AG04450 (cell line): ENCODE measurements at places on chromosomes 1 and 21.

GRCh38 chr1:95496773-95497172, 262.8 kb downstream of the RWDD3 start:
- no peak for DNase-seq

- DNase-seq, result no peak
These were observed 207.8 kb upstream of the NRIP1 start for GRCh38 chr21:15272591-15272990.

DNA sequence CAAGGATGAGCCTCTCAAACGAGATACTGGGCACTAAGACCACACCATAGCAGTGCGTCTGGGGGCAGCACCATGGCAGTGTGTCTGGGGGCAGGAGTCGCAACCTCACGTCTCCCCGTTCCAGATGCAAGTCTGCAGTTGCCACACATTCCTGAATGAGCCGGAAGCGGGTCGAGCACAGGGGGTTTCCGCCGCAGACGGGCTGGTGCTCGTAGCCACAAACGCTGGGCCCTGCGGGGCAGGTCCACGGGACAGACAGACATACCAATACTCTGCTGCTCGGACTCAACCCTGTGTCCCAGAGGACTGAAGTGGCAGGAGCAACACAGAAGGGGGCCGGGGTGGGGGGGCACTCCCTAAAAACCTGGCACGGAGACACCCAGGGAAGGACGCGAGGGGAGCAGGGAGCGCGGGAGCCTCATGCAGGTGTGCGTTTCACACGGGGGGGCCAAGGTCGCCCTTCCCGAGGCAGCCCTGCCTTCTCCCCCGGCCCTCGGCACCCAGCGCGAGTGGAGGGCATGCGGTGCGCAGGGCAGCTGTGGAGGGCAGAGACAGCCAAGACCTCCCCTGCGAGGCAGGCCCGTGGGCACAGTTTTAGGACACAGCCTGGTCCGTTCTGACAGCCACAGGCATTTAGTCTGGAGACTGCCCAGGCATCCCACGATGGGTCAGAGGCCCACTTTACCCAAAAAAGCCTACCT, 24.5 kb downstream of the PTTG1IP start:
- DNase-seq, result no peak

- no peak for DNase-seq
These were observed 53.5 kb downstream of the LPAR3 start for GRCh38 chr1:84839544-84839943.

GRCh38 chr1:185956881-185957280, 222.7 kb downstream of the HMCN1 start:
- no peak for DNase-seq

- DNase-seq, result no peak
These were observed 378.4 kb upstream of the RUNX1 start for GRCh38 chr21:35427320-35428000.

- no peak for DNase-seq
These were observed 10.8 kb downstream of the UTP25 start for GRCh38 chr1:209838537-209838936.

GRCh38 chr1:6517435-6517851, 26.0 kb upstream of the PLEKHG5 start:
- DNase-seq, result no peak

GRCh38 chr1:180785291-180785690, 127.4 kb upstream of the KIAA1614 start:
- no peak for DNase-seq

DNA sequence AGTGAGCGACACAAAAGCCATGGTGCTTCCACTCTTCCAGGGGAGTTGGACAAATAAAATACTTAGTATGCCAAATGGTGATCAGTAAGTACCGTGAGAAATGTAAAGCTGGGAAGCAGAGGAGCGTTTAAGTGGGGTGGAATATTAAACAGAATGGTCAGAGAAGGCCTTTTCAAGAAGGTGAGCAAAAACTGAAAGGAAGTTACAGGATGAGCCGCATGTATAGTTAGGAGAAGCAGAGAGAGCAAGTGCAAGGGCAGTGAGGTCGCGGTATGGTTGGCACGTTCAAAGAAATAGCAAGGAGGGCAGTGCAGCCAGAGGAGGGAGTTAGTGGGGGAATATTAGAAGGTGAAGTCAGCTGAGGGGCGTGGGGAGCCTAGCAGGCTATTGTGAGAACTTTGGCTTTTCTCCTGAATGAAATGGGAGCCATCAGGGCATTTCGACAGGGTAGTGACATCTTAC, 748 bp upstream of the ATP6V0B start:
- DNase-seq, result no peak

- no peak for DNase-seq
These were observed 38.9 kb upstream of the CDC14A start for GRCh38 chr1:100313382-100313781.

DNA sequence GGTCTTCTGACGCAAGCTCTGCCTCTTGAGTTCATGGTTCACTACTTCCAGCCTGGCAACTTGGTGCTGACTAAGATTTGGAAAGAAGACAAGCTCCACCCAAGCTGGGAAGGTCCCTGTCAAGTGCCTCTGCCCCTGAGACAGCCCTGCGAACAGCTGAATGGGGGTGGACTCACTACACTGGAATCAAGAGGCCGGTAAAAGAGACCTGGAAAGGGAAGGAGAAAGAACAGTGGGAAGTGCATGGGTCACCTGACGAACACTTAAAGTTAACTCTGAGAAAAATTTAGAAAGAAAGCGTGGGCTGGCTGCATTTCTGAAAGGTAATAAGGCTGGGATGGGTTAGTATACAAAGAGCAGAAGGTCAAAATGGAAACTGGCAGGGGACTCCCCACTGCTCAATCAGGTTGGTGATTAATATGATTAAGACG, 26.1 kb upstream of the ZNF496 start:
- DNase-seq, result peak; percentile 37

DNA sequence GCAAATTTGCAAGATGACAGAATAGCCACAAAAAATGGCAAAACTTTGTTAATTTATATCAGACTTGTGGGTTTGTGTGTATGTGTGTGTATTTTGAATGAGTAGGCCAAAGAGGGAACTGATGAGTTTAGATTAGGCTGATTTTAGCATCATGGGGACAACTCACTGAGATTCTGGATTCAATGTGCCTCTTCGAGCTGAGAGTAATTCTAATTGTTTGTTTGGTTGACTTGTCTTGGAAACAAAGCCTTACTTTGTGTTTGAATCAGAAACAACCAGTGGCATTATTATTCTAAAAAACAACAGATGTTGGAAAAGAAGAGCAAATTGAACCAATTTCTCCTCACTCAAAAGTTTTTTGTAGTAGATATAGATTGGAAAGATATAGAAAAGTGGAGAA, 40.5 kb upstream of the C21orf91 start:
- no peak for DNase-seq

DNA sequence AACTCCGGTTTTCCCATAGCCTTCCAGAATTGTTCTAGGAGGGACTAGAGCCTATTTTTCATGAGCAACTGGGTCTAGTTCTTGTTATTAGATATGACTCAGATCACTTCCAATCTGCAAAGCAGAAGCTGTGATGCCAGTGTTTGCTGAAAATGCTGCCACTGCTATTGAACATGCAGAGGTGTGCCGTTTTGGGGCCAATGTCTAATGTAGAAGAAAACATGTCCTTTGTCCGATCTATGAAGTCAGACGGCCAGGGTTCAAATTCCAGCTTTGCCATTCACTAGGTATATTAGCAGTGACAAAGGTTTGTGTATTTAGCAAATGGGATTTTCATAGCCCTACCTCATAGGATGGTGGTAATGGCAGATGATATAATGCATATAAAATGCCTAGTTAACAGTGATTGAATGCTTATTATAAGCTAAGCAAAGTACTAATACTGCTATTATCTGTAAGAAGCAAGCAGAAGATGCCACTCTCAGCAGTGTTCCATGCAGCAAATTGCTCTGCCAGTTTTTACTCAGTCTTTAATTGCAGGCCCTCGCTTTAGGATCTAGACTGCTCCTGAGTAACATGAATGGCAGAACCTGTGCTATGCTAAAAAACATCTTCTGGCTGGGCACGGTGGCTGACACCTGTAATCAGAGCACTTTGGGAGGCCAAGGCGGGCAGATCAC, 40.1 kb upstream of the CXADR start:
- DNase-seq, result no peak

DNA sequence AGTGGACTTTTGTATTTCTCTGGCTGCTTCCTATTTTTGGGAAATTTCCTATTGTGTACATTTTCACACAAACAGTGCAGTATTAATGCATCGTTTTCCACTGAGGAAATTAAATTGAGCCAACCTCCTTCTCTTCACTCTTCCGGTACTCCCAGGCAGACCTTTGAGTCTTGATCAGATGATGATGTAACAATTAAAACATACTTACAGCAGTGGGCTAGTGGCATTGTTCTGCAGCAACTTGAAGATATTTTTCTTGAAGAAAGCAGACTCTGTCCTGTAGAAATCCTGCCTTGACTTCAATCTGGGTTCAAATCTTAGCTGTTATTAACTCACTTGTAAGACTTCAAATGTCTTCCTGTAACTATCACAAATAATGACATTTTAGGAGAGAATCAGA, 19.0 kb upstream of the TMEM200B start:
- no peak for DNase-seq

GRCh38 chr1:108882837-108883236, 6.1 kb downstream of the GPSM2 start:
- no peak for DNase-seq

DNA sequence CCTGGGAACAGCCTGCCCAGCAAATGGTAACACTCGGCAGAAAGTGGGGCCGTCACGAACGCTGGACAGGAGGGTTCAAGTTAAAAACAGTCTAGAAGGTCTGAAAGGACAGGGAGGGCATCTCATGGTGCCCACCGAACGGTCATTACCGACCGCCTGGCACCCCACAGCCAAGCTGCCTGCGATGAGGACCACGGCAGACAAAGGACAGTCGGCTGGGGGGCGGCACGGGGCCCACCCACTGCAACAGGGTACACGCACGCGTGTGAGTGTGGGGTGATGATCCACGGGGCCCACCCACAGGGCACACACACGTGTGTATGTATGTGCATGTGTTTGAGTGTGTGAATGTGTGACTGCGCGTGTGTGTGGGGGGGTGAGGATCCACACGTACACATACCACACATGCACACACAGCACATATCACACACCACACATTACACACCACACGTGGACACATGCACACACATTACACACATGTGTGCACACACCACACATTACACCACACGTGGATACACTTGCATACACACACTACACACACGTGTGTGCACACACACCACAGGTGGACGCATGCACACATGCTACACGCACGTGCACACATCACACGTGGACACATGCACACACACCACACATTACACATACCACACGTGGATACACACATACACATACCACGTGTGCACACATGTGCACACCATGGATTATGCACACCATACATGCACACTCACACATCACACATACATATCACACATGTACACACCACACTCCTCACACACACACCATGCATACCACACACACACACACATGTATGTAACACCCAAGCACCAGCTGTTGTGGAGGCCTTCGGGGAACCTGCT, 63.2 kb downstream of the SLC19A1 start:
- no peak for DNase-seq

- peak; percentile 43 for DNase-seq
These were observed 2.2 kb downstream of the TCEA3 start for GRCh38 chr1:23422241-23422877.

DNA sequence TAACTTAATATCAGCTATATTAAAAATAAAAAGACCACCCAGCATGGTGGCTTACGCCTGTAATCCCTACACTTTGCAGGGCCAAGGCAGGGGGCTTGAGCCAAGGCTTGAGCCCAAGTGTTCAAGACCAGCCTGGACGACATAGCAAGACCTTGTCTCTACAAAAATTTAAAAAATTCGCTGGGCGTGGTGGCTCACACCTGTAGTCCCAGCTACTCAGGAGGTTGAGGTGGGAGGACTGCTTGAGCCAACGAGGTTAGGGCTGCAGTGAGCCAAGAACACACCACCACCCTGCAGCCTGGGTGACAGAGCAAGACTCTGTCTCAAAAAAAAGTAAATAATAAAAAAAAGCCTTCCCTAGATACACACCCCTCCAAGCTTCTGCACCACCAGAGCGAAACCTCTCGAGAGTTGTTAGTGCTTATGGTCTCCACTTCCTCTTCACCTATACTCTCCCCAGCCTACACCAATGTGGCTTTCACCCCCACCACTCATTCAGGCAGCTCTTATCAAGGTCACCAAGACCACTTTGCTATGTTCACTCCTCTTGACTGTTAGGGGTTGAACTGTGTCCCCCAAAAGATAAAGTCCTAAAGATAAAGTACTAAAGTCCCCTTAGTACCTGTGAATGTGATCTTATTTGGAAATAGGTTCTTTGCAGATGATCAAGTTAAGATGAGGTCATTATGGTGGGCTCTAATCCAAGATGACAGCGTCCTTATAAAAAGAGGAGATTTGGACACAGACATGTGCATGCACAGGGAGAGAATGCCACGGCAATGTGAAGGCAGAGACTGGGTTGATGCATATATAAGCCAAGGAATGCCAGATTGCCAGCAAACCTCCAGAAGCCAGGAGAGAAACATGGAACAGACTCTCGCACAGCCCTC, 6.8 kb upstream of the PPP1R15B start:
- DNase-seq, result no peak

DNA sequence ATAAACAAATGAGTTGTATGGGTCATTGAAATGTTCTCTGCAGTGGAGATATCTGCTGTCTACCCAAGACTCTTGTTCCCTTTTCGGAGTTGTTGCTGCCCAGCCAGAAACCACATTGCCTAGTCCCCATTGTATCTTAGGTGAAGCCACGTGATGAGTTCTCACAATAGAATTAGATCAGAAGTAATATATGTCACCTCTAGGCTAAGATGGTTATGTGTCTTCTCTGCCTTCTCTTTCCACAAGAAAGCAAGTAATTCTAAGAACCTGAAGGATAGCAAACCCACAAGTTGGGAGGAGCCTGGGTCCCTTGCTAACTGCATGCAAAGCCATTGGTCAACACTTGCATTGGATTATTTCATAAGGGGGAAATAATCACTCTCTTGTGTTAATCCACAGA, 76.6 kb downstream of the ADCY10 start:
- DNase-seq, result no peak

- DNase-seq, result no peak
These were observed 5.5 kb upstream of the ISG20L2 start for GRCh38 chr1:156733989-156734584.

GRCh38 chr1:159839116-159839849, 12.6 kb downstream of the SLAMF8 start:
- no peak for DNase-seq

GRCh38 chr1:178046591-178047270, 47.2 kb upstream of the RASAL2 start:
- no peak for DNase-seq

- no peak for DNase-seq
These were observed 52.1 kb upstream of the CSF3R start for GRCh38 chr1:36534711-36535412.

DNA sequence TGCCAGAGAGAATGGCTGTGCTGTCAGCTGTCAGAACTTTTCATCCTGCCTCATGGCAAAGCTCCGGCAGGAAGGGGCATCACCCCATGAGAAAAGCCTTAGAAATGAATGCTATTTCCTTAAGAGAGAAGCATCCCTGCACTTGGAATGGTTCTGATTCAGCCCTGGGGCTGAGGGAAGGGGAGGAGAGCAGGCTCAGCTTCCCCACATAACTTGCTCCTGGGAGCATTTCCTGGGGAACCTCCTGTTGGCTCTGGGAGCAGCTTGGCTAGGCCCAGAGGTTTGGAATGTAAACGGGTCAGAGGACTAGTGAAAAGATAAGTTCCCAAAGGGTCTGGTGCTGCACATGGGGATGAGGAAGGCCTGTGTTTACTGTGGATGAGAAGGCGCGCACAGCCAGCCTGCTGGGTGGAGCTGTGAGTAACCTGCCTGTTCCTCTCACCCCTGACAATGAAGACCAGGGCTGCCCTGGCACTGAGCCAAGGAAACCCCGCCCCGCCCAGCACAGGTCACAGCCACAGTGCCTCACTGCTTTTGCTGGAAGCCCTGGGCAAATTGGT, 5.0 kb downstream of the PRELP start:
- DNase-seq, result peak; percentile 84
